ENCODE measurements at places on chromosomes 3 and 15.
A peak's percentile ranks its signal among the peaks of the same experiment; 100 is the strongest.

- no peak for DNase-seq
Observed at GRCh38 chr15:63946524-63947065, 99.7 kb downstream of the DAPK2 start.

DNA sequence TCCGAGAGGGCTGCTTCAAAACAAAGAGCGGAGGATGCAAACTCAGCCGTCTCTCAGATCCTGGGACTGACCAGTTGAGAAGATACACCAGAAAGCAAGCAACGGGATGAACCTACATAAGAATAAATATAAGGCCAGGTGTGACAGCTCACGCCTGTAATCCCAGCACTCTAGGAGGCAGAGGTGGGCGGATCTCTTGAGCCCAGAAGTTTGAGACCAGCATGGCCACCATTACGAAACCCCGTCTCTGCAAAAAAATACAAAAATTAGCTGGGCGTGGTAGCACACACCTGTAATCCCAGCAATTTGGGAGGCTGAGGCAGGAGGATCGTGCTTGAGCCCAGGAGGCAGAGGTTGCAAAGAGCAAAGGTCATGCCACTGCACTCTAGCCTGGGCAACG lies 31.7 kb downstream of the RBPMS2 start:
- no peak for DNase-seq

GRCh38 chr3:142586803-142587406 lies 8.4 kb upstream of the ATR start:
- DNase-seq = no peak

- no peak for DNase-seq
Observed at GRCh38 chr3:170520996-170521395, 64.9 kb downstream of the SLC7A14 start.

GRCh38 chr15:73683257-73683776 lies 866 bp upstream of the CD276 start:
- DNase-seq = no peak

GRCh38 chr15:46260937-46261336 lies 626.1 kb downstream of the SQOR start:
- no peak for DNase-seq

GRCh38 chr15:50249704-50250103 lies 15.8 kb downstream of the HDC start:
- DNase-seq = no peak

DNA sequence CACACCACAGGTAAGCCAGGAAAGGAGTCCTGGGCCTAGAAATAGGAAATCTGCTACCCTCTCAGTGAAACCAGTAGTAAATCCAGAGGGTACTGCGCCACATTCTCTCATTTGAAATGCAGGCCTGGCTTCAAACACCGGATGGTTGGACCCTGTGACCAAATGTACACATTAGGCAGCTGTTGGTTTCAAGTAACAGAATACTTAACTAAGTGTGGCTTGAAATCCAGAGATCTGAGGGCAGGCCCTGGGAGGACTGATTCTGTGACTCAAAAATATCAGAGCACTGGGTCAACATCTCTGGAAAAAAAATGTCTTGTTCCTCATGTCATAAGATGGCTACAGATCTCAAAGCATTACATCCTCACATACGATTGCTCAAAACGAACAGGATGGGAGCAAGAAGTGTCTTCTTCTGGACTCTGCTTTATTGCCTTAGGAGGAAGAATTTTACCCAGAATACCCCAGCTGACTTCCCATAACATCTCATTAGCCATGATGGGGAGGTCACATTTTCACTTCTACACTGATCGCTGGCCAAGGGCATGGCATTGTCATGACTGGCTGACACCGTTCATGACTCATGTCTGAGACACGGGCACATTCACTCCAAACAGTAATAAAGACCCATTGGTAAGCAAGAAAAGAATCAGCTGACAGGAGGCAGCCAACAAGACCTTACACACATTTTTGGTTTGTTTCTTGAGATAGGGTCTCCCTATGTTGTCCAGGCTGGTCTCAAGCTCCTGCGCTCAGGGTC lies 166.0 kb downstream of the ARRDC4 start:
- no peak for DNase-seq

DNA sequence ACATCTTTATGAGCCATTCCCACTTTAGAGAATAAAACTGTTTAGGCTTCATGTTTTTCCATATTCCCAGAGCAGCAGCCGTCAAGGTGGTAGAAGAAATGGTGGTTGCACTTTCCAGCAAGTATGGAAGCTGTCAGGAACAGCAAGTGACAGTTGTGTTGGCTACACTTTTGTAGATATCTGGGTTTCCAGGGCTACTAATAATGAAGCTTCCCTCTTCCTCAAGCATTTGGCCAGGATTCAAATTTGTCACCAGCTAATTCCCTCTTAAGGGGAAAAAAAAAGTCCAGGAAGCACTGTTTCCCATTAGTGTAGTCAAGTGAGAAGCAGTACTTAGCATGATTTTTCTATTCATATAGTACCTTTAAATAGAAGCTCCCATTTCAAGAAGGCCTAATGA lies 252.8 kb downstream of the IGSF11 start:
- DNase-seq = no peak

DNA sequence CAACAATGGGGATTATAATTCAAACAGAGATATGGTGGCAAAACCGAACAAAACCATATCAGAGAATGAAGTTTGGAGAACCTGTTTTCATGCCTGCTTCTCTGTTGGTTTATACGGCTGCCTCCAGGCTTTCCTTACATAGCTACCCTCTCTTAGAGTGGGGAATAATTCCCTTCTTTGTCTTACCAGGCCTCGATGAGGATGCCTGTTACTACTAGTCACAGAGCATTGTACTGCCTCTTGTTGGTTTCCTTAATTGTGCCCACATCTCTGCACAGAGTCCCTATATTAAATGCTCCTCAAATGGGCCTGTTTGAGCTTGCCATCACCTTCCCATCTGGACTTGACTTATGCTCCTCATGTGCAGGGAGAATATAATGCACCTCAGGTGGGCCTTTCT lies 92.9 kb downstream of the NCEH1 start:
- DNase-seq = no peak

- no peak for DNase-seq
Observed at GRCh38 chr15:85792912-85793590, 1.7 kb downstream of the KLHL25 start.

GRCh38 chr3:148319161-148319915 lies 378.4 kb upstream of the AGTR1 start:
- no peak for DNase-seq

- DNase-seq = no peak
Observed at GRCh38 chr15:82781349-82781748, 24.5 kb downstream of the FSD2 start.

DNA sequence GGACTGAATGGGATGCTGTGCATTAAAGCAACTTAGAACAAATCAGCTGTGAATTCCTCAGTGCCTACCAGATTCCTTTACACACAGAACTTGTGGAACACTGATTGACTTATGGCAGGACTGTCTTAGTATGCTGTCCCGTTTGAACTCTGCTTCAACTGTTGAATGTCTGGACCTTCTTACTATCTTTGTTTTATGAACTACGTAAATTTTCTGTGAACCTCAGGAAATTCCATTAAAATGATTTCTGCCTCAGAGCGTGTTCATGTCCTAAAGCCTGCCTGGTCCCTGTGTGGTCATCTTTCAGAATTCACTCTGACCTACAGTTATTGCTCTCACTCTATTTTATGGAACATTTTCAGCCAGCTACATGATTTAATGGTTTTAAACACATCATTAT lies 29.4 kb upstream of the FBN1 start:
- no peak for DNase-seq

DNA sequence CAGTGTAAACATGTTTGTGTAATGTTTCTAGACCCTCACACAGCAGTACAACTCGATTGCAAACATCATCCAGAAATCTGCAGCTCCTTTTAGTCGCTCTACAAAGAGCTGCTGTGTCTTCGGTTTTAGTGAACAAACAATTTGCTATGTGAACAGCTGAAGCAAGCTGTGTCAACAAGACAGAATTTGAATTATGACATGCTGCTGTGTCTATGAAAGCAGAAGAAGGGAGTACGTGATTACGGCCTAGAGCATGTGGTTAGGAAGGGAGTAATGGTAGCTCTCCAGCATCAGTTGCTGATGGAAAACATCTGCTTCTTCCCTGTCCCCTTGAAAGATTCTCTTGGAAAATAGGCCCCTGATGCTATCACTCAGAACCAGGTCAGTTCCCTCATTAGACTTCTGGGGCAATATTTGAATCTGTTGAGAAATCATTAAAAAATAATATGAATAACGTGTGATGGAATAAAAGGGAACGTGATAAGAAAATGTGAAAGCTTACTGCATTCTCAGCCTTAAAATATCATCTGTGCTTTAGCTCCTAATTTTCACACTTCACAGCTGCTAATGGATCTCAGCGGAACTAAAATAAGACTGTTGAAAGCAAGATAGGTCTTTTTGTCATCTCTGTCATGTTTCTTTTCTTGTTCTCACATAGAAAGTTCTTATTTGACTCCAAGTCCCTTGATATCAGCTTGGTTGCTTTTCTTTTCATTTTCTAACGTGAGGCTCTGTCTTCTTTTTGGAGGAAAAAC lies 891.5 kb downstream of the ROBO2 start:
- DNase-seq = no peak

GRCh38 chr3:7917443-7918151 lies 584.0 kb upstream of the LMCD1 start:
- DNase-seq = no peak

DNA sequence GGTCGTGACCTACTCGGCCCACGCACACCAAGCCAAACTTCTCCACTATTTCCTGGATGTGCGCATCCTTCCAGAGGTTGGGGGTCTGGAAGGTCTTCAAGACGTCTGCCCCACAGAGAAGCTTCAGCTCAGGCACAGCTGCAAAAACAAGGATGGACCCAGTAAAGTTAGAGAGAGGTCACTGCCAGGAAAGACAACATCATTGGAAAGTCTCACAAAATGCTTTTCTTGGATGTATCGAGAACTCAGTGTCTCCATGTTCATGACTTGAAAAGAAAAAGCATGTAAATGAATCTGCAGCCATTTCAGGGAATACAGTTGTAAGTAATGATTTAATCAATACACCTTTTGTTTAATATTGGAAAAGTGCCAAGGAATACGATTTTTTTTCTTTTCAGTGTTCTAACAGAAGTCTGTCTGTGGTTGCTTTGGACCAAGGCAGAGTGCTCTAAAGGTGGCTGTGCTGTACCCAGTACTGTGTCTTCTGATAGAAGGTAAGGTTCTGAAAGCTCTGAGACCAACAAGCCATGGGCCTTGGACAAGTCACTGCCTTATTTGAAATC lies 21.8 kb upstream of the RBP1 start:
- no peak for DNase-seq

GRCh38 chr3:152471814-152472671 lies 203.3 kb downstream of the MBNL1 start:
- peak; percentile 8 for DNase-seq

DNA sequence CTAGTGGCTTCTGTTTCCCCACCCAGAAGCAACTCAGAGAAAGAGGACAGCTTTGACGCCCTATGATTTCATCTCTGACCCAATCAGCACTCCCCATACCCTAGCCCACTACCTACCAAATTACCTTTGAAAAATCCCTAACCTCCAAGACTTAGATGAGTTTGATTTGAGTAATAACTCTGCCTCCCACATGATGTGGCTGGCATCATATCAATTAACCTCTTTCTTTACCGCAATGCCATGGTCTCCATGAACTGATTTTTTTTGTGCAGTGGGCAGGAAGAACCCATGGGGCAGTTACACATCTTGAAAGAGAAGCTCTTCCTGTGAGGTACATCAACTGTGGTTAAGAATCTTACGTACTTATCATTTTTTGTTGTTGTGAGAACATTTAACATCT lies 25.5 kb upstream of the APOD start:
- no peak for DNase-seq

- DNase-seq = no peak
Observed at GRCh38 chr3:73432023-73432705, 192.6 kb downstream of the PDZRN3 start.

DNA sequence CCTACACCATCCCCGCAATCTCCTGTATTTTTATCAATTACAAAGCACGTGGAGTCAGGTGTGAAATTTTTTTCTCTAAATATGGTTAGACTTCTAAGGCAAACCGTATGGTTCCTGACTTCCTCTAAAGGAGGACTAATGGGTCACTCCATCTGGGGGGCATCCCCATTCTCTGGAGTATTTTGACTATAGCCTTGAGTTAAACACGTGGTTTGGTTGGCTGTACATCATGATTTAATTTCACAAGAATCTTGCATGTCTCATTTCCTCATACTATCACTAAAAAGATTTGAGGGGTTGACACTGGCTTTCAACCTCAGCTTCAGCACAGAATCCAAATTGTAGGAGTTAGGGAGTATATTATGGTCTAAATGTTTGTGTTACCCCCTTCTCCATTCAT lies 25.3 kb upstream of the ZNF770 start:
- DNase-seq = no peak

DNA sequence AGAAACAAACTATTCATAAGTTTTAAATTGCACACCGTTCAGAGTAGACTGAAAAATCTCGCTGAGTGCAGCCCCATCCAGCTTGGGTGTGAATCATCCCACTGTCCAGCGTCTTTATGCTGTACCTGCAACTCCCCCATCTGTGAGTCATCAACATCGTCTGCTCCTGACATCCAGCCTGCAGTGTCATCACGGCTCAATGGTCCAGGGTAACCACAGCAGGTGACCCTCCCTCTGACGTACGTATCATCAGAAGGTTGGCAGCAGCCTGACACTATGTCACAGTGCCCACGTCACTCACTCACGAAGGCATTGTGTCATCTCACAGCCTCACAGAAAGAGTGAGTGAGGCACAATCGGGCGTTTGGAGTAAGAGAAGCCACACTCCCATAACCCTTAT lies 65.2 kb downstream of the TPRA1 start:
- no peak for DNase-seq

DNA sequence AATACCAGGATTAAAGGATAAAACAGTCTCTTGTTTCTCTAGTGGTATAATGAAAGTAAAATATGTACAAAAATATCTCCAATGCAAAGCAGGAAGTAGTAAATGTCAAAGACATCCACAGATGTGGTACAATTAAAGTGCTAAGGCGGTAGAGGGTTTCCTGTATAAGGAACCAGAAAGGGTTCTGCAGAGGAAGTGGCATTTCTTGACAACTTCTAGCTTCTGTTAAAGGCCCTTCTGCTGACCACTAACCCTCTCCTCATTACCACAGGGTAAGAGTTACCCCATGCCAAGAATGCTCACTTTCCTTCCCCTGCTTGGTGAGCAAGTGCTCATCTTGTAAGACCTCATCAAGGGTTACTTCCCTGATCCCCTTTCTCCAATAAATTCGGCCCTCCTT lies 883.6 kb upstream of the NR2F2 start:
- DNase-seq = no peak

DNA sequence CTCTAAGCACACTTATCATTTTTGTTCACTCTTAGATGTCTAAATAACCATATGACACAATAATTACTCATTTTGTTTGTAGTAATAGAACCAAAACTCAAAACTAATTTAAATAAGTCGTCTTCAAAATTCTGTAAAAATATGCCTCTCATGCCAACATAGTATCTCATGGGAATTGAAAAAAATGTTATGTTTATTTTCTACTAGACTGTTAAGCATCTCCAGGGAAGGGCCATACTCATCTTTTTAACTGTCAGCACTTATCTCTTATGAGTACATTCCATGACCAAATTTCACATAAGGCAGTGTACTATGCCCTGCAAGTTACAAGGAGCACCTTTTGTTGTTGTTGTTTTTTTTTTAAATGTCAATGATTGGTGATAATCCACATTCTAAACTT lies 18.3 kb upstream of the USF3 start:
- DNase-seq = no peak

GRCh38 chr3:73827204-73827603 lies 202.5 kb upstream of the PDZRN3 start:
- DNase-seq = no peak

Data from stimulated activated CD8-positive, alpha-beta memory T cell treated with anti-CD3 and anti-CD28 coated beads, Interleukin-4, amount 100 ng/mL, for 4 hours (primary cell).